ENCODE measurements at places on chromosomes 2 and 18.

- no peak for DNase-seq
Observed at GRCh38 chr2:134410006-134410405, 156.1 kb downstream of the MGAT5 start.

- no peak for DNase-seq
Observed at GRCh38 chr2:132667706-132668105, 2.3 kb downstream of the LYPD1 start.

- DNase-seq, result no peak
Observed at GRCh38 chr18:3126457-3127097, 93.2 kb downstream of the MYOM1 start.

- DNase-seq, result no peak
Observed at GRCh38 chr2:11196246-11196645, 41.0 kb downstream of the SLC66A3 start.

- DNase-seq, result no peak
Observed at GRCh38 chr2:74983631-74984392, 25.4 kb downstream of the POLE4 start.

DNA sequence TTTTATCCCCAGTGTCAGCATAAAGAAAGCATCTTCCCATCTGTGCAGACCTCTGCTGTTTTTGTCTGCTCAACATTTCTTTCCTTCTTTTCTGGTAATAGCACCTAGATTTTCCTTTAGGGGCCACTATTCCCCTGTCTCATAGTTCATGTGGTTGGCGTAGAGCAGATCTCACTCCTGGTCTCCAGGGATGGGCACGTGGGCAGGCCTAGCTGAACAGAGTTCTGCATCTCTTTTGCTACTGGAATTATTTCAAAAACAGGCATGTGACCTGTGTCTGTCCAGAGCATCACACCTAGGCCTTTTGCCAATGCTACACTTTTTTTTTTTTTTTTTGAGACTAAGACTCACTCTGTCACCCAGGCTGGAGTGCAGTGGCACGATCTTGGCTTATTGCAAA lies 17.7 kb upstream of the ICOS start:
- no peak for DNase-seq

DNA sequence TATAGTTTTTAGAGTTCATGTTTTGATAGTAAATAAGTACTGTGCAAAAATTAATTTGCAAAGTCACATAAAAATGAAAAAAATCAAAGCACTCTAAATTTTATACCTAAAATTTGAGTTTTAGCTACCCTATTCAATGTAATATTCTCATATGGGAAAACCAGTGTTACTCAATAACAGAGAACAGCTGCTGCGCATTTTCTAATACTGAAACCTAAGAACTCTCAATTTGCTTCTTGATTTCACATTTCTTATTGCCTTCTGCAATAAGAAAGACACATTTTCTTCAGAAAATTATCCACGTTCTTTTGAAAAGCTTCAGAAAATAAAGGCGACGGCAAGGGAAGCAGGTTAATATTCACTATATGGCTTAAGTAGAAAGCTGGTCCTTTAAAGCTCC lies 199.1 kb upstream of the CCDC150 start:
- DNase-seq, result no peak

GRCh38 chr2:37544591-37545031 lies 126.8 kb downstream of the CDC42EP3 start:
- no peak for DNase-seq

DNA sequence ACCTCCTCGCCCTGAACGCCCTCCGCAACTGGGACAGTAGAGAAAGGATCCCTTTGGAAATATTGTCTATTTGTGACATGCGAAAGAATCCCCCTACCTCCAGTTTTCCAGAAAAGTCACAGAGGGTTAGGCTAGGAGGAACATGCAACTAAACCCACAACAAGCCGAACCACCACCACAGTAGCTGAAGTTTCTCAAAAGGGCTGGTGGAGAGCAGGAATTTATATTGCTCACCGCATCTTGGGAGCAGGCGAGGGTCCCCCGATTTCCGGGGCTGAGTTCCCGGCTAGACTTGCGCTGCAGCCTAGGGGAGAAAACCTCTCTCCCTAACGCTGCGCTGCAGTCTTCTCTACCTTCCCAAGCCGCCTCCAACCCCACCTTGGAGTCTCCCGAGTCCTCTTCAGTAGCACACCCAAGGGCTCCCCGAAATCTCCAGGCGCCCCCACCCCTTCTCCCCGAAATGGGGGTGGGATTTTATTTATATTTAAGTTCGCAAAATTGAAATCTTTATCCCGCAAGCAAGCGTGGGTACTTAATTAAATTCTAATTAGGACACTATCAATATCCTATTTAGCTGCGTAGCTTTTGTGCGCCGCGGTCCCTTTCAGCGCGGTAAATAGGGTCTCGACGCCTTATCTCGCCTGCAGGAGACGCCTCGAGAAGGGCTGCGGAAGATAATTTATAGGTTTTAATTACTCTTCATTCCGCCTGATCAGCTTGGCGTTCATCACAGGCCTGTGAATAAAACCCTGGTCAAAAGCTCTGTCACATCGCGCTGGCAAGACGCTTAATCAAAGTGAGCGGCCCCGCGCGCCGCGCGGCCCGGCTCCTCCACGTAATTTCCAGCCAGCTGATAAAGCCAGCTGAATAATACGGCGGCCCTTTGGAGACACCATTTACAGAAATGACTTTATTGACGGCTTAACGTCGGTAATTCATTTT lies 2.0 kb upstream of the EN1 start:
- DNase-seq, result no peak

DNA sequence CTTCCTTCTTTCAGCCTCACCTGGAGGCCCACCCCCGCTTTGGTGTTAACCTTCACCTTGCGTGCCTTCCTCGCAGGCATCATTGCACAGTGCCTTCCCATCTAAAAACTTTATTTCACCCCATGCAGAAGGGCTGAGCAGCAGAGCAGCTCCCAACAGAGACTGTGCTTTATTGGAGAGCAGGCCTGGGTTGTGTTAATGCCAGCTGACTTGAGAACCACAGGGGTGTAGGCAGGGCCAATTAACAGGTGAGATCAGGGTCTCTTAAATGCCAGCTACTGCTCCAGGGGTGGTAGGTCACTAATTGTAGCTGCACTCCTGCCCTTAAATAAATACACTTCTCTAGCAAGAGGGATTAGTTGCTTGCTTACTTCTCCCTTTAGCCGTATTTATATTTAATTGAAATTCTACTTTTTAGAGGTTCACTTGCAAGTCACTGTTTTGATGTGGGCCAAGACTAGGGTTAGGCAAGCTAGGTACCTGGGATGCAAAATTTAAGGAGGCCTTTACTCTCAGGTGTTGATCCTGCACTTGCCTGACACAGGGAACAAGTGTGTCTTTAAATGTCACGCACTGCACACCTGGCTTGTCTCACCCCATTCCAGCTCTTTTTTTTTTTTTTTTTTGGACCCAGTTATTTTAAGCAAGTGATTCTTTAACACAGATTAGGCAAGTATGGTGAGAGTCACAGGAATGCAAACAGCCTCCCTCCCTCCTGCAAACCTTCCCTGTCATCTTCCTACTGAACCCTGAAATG lies 54.5 kb downstream of the LYPD1 start:
- DNase-seq, result no peak

DNA sequence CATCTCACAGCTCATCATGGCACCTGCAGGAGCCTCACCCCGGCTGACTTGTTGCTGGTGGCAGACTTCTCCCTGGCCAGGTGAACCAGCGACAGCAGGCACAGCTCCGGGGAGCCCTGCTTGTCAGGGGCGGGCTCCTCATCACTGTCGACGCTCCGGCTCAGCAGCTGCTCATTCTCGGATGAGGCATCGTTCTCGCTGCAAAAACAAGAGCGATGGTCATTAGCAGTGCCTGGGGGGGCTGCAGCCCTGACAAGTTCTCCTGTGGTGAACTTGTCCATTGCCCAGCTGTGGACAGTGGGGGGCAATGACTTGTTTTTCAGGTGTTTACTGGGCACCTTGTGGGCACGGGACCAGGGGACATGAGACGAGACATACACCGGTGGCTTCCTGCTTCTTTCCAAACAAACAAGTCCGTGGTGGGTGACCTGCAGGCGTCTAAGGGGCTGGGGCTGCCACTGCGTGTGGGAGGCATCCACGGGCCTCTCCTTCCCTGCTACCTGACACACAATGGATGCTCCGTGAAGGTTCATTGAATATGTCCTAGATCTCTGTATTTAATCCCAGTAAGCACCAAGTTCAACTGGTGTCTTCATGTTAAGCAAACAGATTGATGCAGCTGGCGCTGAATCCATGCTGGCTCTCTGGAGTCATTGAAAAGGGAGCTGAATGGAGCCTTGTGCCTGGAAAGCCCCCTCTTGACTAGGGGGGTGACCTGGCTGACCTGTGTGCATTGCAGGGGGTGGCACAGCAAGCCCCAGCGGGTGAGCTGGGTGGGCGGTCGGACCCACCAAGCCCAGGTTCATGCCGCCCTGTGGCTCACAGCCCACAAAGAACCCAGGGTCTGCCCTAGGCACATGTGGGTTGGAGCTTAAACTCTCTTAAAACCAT lies 81.0 kb downstream of the EDAR start:
- no peak for DNase-seq

GRCh38 chr18:13614641-13615288 lies 111.6 kb downstream of the FAM210A start:
- no peak for DNase-seq

DNA sequence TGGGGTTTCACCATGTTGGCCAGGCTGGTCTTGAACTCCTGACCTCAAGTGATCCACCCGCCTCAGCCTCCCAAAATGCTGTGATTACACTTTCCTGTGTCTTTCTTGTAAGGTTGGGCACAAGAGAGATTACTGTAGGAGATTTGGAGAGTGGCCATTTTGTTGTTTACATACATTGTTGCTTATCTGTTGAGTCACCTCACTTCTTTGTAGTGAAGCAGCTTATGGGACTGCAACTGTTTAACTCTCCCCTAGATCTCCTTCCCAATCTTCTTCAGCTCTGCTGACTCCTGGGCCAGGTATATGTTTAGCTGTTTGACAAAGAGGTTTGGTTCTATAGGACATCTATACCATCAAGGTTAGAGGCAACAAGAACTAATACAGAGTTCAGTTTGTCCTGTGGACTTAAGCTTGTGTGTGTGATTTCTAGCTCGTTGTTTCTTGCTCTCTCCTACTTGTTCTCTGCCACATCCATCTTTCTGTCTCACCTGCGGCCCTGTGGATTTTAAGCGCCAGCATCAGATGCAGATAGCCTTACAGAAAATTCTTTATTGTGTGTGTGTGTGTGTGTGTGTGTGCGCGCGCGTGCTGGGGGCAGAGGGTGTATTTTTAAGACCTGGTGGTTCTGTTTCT lies 95.4 kb downstream of the HAUS1 start:
- DNase-seq, result no peak

DNA sequence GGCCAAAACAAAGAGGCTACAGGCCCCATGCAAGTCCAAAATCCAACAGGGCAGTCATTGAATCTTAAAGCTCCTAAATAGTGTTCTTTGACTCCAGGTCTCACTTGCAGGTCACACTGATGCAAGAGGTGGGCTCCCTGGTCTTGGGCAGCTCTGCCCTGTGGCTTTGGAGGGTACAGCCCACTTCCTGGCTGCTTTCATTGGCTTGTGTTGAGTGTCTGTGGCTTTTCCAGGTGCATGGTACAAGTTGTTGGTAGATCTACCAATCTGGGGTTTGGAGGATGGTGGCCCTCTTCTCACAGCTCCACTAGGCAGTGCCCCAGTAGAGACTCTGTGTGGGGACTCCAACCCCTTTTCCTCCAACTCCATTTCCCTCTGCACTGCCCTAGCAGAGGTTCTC lies 115.8 kb upstream of the ALKAL2 start:
- no peak for DNase-seq

- no peak for DNase-seq
Observed at GRCh38 chr2:238476258-238476657, 49.5 kb downstream of the ASB1 start.

GRCh38 chr2:157431176-157431575 lies 12.7 kb downstream of the CYTIP start:
- DNase-seq, result no peak

- no peak for DNase-seq
Observed at GRCh38 chr18:59276047-59276446, 2.8 kb upstream of the RAX start.

- no peak for DNase-seq
Observed at GRCh38 chr2:241018051-241018891, 19.9 kb downstream of the SNED1 start.

DNA sequence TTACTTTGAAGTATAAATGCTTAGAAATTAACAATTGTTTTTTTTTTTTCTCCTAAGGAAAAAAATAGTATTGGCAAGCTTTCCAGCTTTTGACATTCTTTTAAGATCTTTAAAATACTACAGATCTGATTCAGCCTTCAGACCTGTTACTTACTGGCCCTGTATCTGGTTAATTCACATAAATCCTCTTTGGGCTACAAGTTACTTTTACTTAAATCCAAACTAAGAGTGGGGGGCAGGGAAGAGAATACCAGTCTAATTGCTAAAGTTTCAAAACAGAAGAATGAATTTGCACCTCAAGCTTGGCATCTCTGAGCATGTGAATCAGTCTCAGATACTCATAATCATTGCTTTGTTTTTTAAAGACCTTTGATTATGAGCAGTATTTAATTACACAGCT lies 386.3 kb downstream of the PARD3B start:
- DNase-seq, result no peak

DNA sequence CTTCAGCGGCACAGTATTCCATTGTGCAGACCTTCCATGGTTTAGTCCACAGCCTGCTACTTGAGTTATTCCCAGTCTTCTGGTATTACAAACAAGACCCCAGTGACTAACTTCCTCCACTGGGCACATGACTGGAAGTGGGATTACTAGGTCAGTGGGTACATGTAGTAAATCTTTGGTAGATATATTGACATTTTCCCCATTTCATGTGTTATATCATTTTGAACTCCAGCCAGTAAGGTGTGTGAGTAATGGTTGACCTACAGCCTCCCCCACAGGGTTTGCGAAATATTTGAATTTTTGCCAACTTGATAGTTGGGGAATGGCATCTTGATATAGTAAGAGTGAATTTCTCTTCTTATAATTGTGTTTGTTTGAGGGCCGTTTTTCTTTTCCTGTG lies 58.8 kb downstream of the RNF144A start:
- DNase-seq, result no peak

GRCh38 chr2:130372055-130372832 lies 16.4 kb downstream of the PTPN18 start:
- DNase-seq, result peak; percentile 59

GRCh38 chr2:392926-393280 lies 105.0 kb upstream of the ALKAL2 start:
- DNase-seq, result no peak

DNA sequence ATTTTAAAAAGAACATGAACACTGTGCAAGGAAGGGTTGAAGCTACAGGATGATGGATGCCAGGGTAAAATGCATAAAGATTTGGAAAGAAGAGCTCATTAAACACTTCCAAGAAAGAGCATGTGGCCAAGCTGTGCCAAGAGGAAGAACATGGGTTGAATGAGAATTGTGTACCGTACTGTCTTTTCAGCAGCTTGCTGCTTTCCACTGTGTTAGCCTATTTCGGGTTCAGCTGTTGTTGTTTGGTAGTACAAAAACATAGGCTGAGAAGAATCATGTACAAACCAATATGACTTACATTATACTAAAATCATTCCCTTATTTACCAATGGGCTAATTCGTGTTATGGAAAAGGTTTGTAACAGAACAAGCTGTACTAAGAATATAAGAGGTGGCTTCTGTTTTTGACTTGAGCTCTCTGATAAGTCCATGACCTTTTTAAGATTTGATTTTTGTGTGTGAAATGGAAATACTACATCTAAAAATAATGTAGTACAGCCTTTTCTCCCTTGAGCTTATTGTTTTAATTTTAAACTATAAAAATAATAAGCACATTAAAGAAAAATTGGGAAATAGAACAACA lies 188.3 kb upstream of the STON1 start:
- DNase-seq, result no peak

- no peak for DNase-seq
Observed at GRCh38 chr2:223508372-223508771, 93.8 kb downstream of the SCG2 start.

- no peak for DNase-seq
Observed at GRCh38 chr2:138390316-138390945, 111.1 kb upstream of the SPOPL start.

- no peak for DNase-seq
Observed at GRCh38 chr2:5969303-5969702, 277.1 kb downstream of the SOX11 start.

Data from stimulated activated naive CD4-positive, alpha-beta T cell treated with Interleukin-2 at 50 U/mL for 16 hours (primary cell).